ENCODE measurements at places on chromosomes 12 and 14.

DNA sequence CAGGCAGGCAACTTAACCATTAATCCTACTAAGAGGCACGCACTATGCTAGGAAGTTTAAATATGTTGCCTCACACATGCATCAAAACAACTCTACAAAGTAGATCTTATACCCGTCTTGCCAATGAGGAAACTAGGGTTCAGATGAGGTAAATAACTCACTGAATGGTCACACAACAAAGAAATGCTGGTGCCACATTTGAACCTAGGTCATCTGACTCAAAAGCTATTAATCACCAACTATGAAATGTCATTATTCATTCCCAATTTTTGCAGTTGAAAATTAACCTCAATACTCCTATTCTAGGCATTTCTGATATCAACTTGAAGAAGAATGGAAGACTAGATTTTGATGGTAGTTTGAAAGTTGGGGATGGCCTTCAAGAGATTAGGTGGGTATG, 2.8 kb upstream of the PYROXD1 start:
- no peak for DNase-seq

DNA sequence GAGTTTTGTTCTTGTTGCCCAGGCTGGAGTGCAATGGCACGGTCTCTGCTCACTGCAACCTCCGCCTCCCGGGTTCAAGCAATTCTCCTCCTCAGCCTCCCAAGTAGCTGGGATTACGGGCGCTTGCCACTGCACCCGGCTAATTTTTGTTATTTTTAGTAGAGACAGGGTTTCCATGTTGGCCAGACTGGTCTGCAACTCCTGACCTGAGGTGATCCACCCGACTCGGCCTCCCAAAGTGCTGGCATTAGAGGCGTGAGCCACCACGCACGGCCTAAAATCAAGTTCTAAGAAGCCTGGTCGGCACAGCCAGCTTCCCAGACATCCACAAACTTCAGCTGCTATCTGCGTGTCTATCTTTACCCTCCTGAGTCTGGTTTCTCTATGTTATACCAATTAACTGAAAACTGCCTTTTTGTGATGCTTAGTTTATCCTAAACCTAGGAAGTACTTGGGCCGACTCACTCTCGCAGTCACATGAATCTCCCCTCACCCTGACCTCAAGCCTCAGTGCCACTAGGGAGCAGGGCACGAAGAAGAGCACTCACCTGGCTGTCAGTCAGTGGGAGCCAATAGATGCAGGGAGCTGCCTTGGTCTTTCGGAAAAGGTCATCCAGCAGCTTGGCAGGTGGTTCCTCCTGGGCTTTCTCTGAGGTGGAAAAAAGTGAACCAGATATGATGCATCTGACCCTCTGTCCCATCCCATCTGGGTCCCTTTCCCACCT, 3.4 kb upstream of the CDH24 start:
- no peak for DNase-seq

GRCh38 chr12:121114019-121114639, 18.5 kb upstream of the P2RX7 start:
- DNase-seq = no peak

- no peak for DNase-seq
These were observed 122.4 kb upstream of the PTPRQ start for GRCh38 chr12:80321653-80322052.

DNA sequence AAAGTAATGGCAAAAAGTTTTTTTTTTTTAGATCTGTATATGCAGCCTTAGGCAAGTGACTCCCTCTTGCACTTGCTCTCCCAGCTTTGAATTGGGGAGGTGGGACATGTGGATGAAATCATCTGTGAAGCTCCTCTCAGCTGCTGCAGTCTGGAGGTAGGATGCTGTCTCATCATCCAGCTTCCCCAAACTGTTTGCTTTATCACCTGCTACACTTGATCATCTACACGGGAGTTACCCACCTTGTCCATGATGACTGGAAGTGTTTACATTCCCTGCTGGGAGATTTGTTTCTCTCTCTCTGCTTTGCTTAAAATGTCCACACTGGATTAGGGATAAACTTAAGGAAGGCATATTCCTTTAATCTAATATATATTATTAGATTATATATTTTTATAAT, 8.5 kb upstream of the FGF23 start:
- DNase-seq = no peak

All from MG63 (cell line).